NCI-H2081 treated with DMSO at 0.1 percent for 48 hours (cell line): ENCODE measurements at places on chromosomes 3 and 15.

DNA sequence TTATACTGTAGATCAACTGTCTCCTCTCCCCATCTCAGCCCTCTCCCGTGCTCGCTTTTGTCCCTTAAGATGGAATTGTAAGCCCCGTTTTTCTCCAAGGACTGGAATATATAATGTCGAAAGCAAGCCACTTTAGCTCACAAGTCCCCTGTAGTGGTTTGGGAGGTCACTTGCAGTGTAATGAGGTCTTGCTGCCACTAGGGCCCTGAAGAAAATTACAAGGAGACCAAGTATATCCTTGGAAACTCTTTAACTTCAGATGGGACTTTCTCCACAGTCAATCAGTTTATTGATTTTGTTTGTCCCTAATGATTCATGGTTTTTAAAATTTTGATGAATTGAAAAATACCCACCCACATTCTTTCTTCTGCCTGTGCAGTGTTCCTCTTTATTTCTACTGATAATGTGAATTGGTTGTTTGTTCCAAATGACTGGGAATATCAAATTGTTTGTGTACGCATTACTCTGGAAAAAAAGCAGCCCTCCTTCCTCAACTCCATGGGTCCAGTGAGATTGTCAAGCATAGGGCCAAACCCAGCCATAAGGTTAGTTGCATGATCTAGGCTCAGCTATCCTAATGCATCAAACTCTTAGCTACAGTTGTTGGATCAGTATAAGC is 294.8 kb downstream of the MCTP2 start:
- no peak for DNase-seq

DNA sequence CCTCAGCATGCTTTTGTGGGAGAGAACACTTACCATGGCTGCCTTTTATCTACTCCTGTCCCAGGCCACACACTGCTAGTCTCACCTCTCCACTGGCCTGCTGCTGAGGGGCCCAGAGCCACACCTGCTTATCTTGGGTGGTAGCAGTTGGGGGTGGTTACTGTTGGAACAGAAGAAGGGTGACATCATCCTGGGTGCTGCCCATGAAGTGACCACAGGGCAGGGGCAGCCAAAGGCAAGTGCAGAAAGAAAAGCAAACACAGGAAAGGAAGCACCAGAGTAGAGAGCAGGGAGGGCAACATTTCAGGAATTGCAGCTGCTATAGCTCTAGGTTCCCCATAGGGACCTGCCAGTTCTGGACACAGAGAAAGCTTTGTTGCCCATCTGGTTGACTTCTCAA is 345.2 kb downstream of the VPS13C start:
- DNase-seq: no peak

DNA sequence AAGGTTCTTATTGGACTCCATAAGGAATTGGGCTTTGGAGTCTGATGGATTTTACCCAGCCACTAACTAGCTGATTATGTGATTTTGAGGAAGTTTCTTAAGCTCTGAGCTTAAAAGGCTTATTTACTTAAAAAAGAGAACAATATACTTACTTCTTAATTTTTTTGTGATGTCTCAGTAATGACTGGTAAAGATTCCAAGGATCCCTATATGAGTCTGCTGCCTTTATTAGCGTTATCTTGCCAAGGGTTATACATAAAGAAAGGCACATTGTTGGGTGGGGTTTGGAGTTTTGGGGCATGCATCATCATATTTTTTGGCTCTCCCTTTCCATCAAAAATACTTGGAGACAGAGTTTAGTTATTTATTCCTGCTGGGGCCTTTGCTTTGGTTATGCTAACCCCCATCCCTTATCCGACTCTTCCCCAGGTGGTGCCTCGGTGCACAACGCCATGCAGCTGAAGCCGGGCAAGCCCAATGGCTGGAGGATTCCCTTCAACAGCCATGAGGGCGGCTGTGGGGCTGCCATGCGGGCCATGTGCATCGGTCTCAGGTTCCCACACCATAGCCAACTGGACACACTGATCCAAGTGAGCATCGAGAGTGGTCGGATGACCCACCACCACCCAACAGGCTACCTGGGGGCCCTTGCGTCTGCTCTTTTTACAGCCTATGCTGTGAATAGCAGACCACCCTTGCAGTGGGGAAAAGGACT is 6.7 kb downstream of the ADPRH start:
- DNase-seq: no peak

DNA sequence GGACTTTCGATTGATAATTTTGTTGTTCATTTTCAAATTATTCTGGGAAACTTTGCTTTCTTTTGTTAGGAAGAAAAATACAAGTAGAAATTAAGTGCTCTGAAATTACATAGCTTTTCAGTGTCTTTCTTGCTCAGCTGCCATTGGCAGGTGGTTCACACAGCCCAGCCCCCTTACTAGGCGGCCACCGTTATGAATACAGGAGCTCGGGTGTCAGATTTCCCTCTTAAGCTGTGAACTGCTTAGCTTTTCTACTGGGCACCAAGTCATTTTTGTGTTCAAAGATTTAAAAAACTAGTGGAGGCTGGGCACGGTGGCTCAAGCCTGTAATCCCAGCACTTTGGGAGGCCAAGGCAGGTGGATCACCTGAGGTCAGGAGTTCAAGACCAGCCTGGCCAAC is 55.2 kb downstream of the HMG20A start:
- no peak for DNase-seq

DNA sequence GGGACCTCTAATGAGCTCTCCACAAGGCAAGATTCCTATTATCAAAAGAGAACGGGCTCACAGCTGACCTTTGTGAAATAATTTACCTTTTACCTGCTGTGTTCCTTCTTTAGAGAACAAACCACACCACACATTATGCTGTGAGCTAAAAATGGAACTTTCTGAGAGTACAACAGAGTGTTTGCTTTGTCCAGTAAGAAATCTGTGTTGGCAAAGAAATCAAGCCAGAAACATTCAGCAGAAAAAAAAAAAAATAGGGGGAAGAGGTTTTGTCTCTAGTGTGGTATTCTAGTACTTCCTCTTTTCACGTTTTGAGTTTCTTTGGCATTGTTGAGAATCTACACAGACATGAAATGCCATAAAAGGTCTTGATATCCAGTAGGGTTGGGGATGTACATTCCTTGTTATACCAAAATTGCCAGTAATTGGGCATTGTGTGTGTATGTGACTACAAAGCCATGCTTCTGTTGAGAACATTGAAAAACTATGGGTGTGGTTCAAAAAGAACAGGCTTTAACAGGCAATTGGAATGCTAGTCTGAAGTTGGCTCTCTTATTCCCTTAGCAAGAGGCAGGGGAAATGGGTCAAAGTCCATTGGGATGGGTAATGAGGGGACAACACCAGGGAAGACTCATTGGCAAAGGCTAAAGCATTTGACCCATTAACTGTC is 273.5 kb downstream of the NEK10 start:
- no peak for DNase-seq

DNA sequence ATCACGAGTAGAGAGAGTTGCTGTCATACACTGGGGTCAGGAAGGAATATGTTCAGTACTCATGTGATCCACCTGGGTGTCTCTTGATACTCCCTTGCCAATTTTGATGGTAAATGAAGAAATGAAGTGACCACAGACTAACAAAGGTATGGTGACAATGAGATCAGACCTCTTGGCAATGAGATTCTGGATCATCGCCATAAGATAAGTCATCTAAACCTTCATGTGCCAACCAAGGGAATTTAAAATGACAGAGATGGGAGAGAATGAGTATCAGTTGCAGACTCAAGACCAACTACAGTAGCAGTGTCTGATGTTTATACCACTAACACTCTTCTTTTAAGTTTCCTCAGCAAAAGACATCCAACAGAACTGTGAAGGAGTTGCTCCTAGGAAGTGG is 601.0 kb downstream of the MECOM start:
- no peak for DNase-seq

- DNase-seq: no peak
These were observed 58.9 kb downstream of the SLMAP start for GRCh38 chr3:57815036-57815435.

- no peak for DNase-seq
These were observed 15.1 kb upstream of the CCDC80 start for GRCh38 chr3:112656043-112656442.

- no peak for DNase-seq
These were observed 86.2 kb downstream of the SEC22A start for GRCh38 chr3:123287962-123288302.

DNA sequence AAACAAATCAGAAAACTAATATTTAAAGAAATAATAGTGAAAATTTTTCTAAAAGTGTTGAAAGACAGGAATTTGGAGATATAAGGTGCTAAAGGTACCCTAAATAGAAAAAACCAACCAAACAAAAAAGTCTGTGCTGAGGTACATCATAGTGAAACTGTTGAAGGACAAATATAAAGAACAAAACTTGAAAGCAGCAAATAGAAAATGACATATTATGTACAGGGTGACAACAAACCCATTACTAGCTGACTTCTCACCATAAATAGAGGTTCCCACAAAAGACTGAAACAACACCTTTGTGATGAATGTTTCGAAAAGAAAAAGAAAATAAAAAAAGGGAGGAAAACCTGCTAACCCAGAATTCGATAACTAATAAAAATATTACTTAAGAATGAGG is 502.5 kb upstream of the NECTIN3 start:
- DNase-seq: no peak

DNA sequence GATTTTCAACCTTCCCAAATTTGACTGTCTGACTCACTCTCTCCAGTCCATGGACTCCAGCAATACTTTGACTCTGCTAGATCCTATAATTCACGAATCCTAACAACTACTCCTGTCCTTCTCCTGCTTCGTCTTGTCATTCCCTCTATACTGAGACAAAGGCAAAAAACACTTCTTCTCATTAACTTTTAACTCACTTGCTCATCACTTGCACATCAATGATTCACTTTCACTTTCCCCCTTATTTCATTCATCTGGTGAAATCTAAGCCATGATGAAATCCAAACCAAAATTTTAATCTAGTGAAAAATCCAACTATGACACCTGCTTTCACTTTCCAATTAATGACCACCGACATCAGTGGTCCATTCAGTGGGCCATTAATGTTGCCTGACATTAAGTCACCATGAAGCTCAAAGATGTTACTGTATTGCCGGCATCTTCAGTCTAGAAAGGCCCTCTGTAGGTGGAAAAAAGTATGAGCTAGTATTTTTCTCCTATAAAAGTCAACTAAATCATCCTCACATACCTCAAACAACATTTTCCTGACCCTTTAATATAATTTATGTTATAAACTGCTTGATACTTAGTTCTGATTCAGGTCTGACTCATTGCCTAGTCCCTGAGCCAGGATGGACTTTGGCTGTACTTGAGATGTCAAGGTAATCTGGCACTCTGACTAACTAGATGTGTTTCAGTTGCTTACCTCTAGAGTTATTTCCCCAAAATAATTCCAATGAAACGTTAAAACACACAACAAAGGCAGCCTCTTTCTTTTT is 158.6 kb downstream of the CNTN6 start:
- DNase-seq: no peak

GRCh38 chr3:65583188-65583587 is 455.5 kb downstream of the MAGI1 start:
- no peak for DNase-seq

GRCh38 chr3:196122021-196122687 is 40.3 kb upstream of the TFRC start:
- DNase-seq: no peak

GRCh38 chr3:129112308-129113052 is 9.1 kb downstream of the RAB43 start:
- DNase-seq: no peak

GRCh38 chr3:25460751-25461150 is 32.7 kb downstream of the RARB start:
- no peak for DNase-seq

GRCh38 chr3:148914936-148915690 is 50.0 kb downstream of the CPA3 start:
- no peak for DNase-seq

- no peak for DNase-seq
These were observed 291.9 kb upstream of the NR2F2 start for GRCh38 chr15:96038650-96039049.

DNA sequence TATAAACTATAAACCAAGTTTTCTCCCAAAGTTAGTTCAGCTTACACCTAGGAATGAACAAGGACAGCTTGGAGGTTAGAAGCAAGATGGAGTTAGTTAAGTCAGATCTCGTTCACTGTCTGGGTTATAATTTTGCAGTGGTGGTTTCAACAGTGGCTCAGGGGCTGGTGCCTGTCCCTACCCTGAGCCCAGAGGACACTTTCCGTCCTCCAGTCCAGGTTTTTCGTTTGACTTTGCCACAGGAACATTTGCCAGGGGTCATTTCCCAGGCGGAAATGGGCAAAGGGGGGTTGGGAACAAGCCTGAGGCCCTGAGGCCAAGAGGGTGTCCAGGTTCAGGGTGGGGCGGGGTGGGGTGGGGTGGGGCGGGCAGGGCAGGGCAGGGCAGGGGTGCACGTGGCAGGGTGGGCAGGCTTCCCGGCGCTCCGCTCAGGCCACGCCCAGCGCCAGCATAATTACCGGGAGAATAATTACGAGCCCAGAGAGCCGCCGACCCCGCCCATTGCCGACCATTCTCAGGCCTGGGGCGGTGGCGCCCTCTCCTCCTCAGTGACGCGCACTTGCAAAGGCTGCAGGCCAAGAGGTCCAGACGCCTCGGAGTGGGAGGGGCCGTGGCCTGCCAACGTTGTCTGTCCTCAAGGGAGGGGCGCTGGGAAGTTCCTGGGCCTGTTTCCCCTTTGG is 70.4 kb downstream of the KLF13 start:
- DNase-seq: no peak

- no peak for DNase-seq
These were observed 290.5 kb downstream of the KBTBD8 start for GRCh38 chr3:67288466-67289106.

- no peak for DNase-seq
These were observed 5.4 kb downstream of the BTBD1 start for GRCh38 chr15:83061680-83062079.

- no peak for DNase-seq
These were observed 8.6 kb downstream of the TLE3 start for GRCh38 chr15:70088887-70089691.

DNA sequence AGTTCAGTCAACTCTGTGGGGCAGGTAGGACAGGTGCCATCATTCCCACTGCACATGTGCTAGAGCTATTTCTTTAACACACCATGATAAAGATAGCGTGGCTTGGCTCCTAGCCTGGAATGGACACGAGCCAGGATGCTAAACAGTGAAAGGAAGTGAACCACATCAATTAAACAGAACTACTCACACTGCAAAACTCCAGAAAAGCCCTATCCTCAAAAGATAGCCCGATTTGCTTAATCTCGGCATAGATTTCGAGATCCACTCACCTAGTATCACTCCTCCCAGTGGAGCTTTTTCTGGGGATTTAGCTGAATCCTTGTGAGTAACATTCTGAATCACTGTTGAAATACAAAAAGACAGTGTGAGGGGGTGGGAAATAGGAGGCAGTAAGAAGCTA is 118.0 kb downstream of the ABI3BP start:
- DNase-seq: peak; percentile 35

DNA sequence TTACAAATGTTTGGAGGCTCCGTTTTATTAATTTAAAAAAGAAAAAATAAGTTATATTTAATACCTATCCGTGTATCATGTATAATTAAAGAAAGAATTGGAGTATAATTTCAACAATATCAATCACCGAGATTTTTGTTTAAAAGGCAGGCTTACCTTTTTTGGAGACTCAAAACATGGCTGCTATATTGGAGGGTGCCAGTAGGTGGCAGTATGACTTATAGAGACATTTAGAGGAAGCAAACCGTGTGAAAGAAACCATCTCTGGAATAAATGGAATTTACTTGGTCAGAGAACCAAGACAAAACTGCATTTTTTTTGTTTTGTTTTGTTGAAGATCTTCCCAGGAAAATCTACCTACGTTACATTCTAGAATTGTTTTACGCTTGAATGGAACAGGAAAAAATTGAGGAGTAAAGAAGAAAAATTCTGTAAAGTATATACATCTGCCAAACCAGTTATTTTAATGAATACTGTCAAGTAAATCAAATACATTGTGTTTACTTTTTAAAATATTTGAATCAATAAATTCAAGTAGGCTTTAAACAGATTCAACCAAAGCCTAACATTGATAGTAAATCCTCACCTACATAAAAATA is 802.6 kb upstream of the ALCAM start:
- no peak for DNase-seq
